ENCODE measurements at places on chromosomes 2 and 18.

DNA sequence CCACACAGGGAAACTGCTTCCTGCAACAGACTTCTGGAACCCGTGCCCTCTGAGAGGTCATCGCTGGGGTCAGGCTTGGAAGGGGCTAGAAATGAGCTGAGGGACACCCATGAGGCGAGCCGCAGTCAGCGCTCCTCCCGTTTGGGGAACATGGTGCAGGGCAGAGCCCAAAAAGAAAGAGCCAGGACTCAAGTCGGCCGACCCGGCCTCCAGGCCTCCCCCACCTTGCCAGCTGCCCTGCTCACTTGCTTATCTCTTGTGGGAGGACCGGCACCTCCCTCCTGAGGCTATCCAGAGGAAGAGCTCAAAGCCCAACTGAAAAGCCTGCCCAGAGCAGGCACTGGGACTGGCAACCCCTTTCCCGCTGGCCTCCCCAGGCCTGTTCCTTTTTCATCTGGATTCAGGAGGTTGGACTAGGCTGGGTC is 43.6 kb downstream of the SCTR start:
- DNase-seq = no peak

- DNase-seq = no peak
Observed at GRCh38 chr18:73535990-73536389, 611.6 kb downstream of the FBXO15 start.

DNA sequence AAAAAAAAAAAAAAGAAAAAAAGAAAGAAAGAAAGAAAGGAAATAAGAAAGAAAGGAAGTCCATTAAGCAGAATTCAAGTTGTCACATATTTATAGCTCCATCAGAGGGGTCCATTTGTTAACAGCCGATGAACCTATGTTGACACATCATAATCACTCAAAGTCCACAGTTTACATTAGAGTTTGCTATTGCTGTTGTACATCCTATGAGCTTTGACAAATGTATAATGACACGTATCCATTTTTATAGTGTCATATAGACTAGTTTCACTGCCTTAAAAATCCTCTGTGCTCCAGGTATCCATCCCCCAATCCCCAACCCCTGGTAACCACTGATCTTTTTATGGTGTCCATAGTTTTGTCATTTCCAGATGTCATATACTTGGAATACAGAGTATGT is 335.2 kb downstream of the RND3 start:
- no peak for DNase-seq

- DNase-seq = no peak
Observed at GRCh38 chr2:26982102-26982742, 11.8 kb downstream of the MAPRE3 start.

- DNase-seq = no peak
Observed at GRCh38 chr2:169743549-169743948, 9.9 kb downstream of the KLHL23 start.

DNA sequence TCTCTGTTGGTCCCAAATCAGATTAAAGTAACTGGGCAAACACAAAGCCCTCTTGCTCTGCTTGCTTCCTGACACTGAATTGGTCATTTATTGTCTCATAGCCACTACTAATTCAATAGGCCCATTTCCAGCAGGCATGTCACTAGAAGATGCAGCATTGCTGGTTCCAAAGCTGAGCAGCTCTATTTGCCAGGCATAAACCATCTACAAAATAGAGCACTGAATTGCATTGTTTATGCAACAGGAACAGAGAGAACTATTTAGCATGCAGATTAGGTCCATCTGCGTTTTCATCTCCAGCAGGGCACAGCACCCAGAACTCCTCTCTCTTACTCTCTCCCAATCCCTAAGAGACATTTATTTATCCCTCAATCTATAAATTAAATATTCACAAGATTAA is 227.6 kb downstream of the SUCLG1 start:
- DNase-seq = no peak

GRCh38 chr18:10379522-10379921 is 74.9 kb upstream of the APCDD1 start:
- no peak for DNase-seq

- DNase-seq = no peak
Observed at GRCh38 chr2:176876493-176877103, 336.0 kb upstream of the HNRNPA3 start.

DNA sequence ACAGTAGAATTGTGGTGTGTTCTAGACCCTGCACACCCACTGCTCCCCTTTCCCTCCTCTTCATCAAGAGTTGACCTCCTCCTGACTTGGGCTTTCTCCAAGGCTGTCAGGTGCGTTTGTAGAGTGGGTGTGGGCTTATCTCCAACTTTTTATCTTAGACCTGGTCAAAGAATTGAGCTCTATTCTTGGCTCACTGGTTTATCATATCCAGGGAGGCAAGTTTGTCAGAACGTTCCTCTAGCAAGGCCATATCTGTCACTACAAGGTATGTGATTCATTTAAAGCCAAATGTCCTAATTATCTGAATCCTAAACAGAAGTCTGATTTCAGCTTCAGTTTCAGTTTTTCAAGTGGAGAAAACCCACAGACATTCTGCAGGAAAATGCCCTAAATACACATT is 117.1 kb upstream of the MGAT5 start:
- no peak for DNase-seq
